ENCODE measurements at places on chromosomes 11 and 22.

DNA sequence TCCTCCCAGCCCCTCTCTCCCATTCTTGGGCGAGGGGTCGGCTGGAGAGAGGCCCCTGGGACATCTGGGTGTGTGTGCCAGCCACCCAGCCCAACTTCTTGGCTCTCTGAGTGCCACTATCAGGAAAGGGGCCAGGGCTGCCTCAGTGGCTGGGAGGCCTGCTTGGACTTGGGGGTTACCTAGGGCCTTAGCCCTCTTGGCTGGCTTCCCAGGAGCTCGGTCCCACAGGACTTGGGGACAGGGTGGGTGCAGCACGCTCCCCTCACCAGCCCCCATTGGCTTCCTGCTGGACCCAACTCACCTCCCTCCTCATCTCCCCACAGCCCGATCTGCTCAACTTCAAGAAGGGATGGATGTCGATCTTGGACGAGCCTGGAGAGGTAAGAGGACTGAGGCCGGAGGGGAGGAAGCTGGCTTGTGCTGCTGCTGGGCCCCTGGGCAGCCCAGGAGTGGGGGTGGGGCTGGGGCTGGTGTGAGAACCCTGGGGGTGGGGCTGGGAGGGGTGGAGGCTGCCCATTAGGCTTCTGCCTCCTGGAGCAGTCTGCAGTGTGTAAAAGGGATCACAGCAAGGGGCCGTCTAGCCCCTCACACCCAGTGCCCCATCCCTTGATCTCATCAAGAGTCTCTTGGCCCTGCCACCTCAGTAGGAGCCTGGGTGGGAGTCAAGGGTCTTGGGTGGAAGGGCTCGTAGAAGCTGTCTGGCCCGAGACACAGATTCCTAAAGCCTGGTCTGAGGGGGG is 54.8 kb downstream of the TRIOBP start:
- DNase-seq = no peak

GRCh38 chr22:25698978-25699377 is 43.0 kb upstream of the MYO18B start:
- DNase-seq = no peak

GRCh38 chr11:62432695-62433094 is 13.9 kb downstream of the SCGB1A1 start:
- no peak for DNase-seq

- DNase-seq = no peak
Measured at GRCh38 chr11:87819151-87819550, 356.1 kb downstream of the RAB38 start.

GRCh38 chr11:122883646-122883979 is 1.1 kb downstream of the JHY start:
- no peak for DNase-seq

- DNase-seq = no peak
Measured at GRCh38 chr22:27874764-27875163, 44.3 kb downstream of the PITPNB start.

- no peak for DNase-seq
Measured at GRCh38 chr11:127345819-127346459, 345.4 kb upstream of the KIRREL3 start.

DNA sequence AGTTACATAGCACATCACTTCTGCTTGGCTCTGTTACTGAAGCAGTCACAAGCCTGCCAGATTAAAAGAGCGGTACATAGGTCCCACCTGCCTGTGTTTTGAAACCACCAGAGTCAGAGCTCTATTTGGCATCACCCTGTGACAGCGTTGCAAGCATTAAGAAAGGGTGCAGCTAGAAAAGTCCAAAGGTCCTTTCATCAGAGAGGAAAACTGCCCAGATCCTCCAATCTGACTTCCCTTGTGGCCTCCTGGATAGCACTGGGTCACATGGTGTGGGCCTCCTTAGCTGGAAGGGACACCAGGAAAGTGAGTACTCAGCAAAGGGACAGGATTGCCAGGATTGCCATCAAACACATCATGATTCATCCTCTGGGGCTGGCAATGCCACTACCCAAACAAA is 22.9 kb downstream of the STX3 start:
- no peak for DNase-seq

GRCh38 chr11:134207538-134208239 is 16.1 kb downstream of the NCAPD3 start:
- DNase-seq = no peak

GRCh38 chr11:66362481-66363147 is 8.9 kb downstream of the SLC29A2 start:
- no peak for DNase-seq

GRCh38 chr11:13343931-13344717 is 66.5 kb downstream of the BMAL1 start:
- peak; percentile 82 for DNase-seq
